ENCODE measurements at places on chromosomes 2 and 18. TPM values are rescaled to one million over a fixed set of nuclear protein-coding genes. Genes with fewer than 3 reads are reported as not detected.
A peak's percentile ranks its signal among the peaks of the same experiment; 100 is the strongest.

- ATAC-seq: no peak
These were observed 207.9 kb upstream of the HDAC4 start for GRCh38 chr2:239608723-239609122.

- no peak for ATAC-seq
These were observed 87.5 kb upstream of the CTAGE1 start for GRCh38 chr18:22505141-22505591.

DNA sequence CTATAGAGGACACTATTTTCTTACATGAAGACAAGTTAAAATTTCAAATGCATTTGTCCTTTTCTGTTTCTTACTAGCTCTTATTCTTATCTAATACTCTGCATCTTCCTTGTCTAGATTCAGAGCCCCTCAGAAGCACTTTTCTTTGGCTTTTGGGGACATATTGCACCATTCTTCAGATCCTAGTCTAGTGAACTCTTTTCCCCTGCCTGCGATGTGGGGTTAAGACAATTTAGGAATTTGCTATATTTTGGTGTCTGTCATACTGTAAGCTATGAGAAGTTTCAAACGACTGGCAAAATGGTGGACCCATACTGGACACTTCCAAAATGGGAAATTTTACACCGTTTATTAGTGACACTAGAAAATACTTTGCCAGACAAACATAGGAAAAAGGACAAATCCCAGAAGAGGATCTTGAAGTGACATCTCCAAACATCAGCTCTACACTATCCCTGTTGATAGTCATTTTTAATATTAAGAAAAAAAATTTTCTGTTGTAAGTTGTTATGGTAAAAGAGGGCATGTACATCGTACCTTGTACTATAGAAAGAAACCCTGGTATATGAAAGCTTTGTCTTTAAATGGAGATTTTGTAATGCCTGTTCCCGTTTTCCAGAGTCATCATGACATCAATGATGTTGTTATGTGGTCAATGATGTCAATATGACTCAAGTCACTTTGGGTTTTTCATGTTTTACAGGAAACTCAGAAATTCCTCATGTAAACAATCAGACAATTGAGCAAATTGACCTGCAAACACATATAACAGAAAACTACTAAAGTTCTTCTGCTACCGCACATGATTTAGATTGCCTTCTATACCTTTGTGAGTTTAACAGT, 4.4 kb upstream of the KYNU start:
- ATAC-seq: peak; percentile 17

GRCh38 chr18:56451188-56451587, 187.2 kb downstream of the TXNL1 start:
- peak; percentile 63 for ATAC-seq

DNA sequence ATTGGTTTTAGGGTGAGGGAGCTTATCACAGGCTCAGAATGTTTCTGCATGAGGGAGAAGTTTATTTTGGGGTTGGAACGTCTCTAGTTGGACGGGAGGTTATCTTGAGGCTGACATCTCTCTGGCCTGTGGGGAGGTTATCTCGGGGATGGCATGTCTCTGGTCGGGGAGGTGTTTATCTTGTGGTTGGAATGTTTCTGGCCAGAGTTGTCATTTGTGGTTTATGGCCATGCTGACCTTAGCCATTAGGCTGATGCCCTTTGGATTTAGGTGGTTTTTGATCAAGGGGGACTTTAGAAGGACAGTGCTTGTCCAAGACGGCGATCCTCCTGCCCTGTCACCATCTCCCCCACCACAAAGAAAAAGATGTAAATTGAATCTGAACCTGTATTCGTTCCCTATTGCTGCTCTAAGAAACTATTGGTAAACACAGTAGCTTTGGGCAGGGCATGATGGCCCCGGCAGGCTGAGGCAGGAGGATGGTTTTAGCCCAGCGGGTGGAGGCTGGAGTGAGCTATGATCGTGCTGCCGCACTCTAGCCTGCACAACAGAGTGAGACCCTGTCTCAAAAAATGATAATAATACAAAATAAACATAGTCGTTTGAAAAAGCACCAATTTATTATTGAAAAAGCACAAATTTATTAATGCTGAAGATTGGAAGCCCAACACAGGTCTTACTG, 17.8 kb upstream of the MPPE1 start:
- ATAC-seq: no peak

- no peak for ATAC-seq
These were observed 71.4 kb downstream of the ZEB2 start for GRCh38 chr2:144448389-144449027.

GRCh38 chr2:132404056-132404455, 12.5 kb upstream of the GPR39 start:
- ATAC-seq: no peak

DNA sequence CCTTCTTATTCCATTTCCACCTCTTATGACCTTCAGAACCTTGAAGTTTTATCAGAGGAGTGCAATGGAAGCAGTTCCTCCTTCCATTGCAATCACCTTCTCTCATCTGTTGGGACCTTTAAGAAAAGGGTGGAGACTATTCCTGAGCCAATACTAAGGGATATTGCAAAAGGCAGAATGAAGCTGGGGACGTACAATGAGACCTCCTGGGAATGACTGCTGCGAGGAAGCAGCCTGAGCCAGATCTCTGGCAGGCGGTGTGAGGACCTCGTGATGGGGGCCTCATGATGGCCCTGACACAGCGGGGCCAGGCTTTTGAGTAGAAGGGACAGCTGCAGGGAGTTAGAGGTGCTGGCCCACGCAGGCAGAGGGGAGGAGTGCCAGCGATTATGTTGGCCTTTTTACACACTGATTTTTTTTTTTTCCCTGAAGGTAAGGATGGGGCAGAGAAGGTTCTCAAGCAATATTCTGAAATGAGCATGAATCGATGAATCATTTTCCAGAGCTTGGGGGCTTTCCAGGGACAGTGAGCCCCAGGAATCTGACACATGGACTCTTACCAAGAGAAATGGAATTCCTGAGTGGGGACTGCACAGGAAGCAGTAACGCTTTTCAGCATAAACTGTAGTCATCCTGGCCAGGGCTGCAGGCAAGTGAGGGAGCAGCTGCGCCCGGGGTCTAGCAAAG, 40.0 kb upstream of the LAPTM4A start:
- no peak for ATAC-seq

DNA sequence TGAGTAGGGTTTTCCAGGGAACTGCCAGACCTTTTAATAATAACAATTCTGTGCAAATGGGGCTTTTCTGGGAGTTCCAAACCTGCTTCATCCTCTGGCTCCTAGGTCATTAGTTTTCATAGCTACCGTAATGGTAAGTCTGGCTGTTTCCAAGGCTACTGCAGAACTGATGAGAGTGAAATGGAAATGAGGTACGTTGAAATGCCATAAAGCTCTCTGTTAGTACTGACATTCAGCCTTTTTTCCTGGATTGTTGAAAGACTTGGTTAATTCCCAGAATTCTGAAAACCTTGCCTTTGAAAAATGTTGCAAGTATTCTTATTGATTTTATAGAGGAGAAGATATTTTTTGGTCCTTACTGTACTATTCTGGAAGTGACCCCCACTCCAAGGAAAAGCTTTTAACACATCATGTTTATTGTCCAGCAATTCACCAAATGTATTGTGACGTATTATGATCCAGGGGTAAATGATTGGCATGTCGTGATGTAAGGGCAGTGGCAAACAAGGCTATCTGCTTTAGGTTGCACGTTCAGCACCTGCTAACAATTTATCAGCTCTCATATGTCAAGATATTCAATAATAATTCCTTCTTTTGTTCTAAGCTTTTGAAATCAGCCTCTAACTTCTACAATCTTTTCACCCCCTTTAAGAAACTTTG, 767.0 kb upstream of the RAB6C start:
- ATAC-seq: no peak

DNA sequence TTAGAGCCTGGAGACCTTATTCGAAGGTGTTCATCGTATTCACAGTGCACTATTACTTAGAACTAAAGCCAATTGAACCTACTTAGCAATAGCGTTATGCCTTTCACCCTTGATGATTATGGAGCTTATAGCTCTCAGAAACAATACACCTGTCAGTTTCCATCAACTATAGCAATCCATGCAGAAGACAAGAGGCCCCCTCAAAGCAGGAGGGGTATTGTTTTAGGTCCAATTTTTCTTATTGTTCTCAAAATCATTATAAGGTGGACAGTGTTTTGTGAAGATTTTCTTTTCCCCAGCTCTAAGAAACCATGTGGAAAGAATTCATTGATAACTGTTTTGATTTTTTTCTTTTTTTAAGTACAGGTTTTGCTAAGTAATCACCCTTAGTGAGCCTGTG, 135.5 kb downstream of the MEIS1 start:
- no peak for ATAC-seq

GRCh38 chr18:64083916-64084315, 65.0 kb downstream of the LINC00305 start:
- ATAC-seq: no peak

DNA sequence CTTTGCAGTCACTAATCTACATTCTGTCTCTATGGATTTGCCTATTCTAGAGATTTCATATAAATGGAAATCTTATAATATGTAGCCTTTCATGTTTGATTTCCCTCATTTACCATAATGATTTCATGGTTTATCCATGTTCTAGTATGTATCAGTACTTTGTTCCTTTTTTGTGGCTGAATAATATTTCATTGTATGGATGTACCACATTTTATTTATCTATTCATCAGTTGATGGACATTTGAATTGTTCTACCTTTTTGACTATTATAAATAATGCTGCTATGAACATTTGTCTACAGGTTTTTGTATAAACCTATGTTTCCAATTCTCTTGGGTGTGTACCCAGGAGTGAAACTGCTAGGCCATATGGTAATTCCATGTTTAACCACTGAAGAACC, 221.1 kb downstream of the ICOS start:
- ATAC-seq: no peak

- ATAC-seq: peak; percentile 27
These were observed 48.4 kb upstream of the FRZB start for GRCh38 chr2:182914852-182915251.

- no peak for ATAC-seq
These were observed 30.3 kb downstream of the SULT1C4 start for GRCh38 chr2:108407864-108408729.

DNA sequence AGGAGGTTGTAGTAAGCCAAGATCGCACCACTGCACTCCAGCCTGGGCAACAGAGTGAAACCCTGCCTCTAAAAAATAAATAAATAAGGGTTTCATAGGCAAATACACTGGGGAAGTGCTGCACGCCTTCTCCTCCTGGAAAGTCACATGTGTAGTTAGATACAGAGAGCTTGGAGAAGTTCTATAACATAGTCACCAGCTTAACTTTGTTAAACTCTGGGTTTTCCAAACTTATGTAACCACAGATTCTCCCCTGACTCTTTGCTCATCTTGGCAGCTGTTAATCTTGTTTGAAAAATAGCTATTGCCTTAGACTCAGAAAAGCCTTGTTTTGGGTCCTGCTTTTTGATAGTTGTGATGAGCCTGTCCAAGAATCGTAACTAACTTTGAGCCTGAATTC, 25.2 kb downstream of the KIAA2012 start:
- no peak for ATAC-seq

DNA sequence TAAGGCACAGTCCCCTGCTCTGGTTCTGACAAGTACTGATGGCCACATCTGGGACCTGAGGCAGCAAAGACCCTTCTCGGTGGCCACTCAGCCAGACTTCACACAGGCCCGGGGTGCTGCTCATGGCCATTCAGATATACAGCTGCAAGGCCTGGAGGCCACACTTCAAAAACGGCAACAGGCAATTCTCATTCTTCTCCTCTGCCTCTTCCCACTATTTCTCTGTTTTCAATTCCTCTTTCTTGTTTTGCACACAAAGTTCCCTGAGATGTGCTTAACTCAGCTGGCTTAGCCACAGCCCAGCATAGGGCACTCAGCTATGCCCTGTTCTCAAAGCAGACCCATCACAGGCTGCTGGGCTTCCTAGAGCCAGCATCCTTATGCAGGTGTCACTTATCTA, 29.9 kb downstream of the PTPN18 start:
- no peak for ATAC-seq

The PMAIP1 gene
- 11.6 TPM for total RNA-seq

The CDK15 gene
- 0.12 TPM for total RNA-seq

The USP37 gene
- 11.8 TPM for total RNA-seq

The ACTG2 gene
- 40.8 TPM for total RNA-seq

The PTPRN gene
- not detected for total RNA-seq

Data from esophagus mucosa (tissue), 1 donor.